ENCODE measurements at places on chromosomes 5 and 9.

- DNase-seq = no peak
Observed at GRCh38 chr5:75509546-75509945, 1.9 kb downstream of the CERT1 start.

GRCh38 chr9:92564982-92565381, 29.2 kb upstream of the ECM2 start:
- DNase-seq = no peak

DNA sequence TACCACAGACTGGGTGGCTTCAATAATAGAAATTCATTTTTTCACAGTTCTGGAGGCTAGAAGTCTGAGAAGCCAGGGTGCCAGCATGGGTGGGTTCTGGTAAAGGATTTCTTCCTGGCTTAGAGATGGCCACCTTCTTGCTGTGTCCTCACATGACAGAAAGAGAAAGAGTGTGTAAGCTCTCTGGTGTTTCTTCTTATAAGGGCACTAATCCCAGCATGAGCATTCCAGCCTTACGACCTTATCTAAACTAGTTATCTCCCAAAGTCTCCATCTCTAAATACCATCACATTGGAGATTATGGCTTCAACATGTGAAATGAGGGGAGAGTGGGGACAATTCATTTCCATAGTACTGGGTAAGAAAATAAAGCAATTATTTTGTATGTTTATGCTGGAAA, 226.5 kb upstream of the TUSC1 start:
- no peak for DNase-seq

GRCh38 chr5:18091142-18091541, 456.9 kb downstream of the TAF11L14 start:
- DNase-seq = no peak

GRCh38 chr9:114220061-114220541, 64.8 kb downstream of the COL27A1 start:
- no peak for DNase-seq

DNA sequence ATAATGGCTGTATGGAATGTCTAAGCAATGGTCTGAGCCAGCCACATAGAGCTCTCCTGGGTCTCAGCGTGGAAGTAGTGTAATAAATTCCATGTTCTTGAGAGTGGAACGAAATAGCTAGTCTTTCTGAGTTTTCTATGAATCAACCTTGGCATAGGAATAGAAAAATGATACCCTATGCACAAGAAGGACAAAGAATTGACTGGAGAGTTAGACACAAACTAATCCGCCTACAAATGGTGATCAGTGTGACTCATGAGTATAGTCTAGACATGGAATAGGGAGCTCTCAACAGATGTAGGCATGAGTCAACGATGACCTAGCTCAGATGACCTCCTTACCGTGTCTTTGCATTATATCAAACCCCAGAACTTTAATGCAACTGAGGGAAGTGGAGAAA, 256.8 kb upstream of the GRIN3A start:
- no peak for DNase-seq

DNA sequence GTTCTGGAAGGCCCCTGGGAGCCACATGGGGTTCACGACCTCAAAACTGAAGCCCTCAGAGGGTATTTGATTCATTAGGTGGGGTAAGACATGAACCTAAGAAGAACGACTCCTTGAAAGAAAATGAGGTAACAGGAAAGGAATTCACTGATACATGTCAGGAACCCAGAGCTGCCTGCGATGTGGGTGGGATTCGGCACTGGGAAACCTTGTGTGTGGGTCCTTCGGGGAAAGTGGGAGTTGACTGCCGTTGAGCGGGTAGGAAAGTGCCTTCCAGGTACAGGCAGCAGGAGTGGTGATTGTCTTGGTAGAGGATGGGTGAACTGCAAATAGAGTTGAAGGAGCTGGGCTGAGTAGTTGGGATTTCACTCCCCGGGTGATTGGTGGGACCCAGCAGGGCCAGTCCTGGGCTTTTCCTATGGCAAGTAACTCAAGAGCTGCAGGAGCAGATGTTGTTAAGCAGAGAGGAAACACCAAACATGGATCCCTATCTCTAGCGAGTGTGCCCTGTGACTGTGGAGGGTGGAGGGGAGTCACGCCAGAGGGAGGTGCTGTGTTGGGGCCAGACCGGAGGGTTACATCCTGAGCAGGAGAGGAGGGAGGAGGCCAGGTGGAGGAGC, 30.8 kb downstream of the ANKRD33B start:
- no peak for DNase-seq

DNA sequence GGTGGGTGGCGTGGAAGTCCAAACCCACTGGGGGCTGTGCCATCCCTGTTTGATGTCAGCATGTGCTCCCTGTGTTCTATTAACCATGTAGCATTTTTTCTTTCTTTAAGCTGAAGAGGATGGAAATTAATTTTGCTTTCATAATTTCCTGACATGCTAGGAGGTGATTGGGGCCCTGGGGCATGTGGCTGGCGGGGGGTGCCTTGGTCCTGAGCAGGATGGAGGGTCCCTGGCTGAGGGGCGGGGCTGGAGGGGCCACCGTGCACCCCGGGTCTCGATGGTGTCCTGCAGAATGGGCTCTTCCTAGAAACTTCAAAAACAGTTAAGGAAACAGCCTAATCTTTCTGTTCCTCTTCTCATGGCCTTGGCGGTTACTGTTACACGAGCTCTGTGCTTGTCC, 69.3 kb upstream of the IRX4 start:
- no peak for DNase-seq

- DNase-seq = no peak
Observed at GRCh38 chr9:69605406-69605805, 66.8 kb downstream of the APBA1 start.

- DNase-seq = peak; percentile 83
Observed at GRCh38 chr5:27494887-27495286, 456.5 kb upstream of the CDH9 start.

GRCh38 chr5:6567835-6568234, 65.0 kb downstream of the NSUN2 start:
- DNase-seq = no peak

GRCh38 chr5:137659209-137659608, 76.7 kb downstream of the KLHL3 start:
- no peak for DNase-seq

- peak; percentile 97 for DNase-seq
Observed at GRCh38 chr5:78699552-78700153, 51.1 kb upstream of the LHFPL2 start.

DNA sequence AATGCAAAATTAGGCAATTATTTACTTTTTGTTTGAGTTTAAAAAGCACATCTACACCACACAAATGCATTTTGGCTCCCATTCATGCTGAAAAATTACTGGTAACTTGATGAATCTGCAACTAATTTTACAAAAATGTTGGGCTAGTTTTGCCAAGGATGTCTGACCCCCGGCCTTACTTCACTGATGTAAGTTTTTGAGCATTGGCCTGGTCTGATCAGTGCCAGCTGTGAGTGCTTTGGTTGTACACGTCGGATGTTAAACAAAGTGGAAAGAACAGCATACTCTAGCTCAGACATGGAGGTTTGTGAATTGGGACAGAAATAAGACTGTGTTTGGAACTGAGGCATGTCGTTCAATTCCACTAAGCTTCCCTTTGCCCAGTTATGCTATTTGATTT, 1044.2 kb downstream of the TLE4 start:
- no peak for DNase-seq

- no peak for DNase-seq
Observed at GRCh38 chr9:374736-375135, 160.1 kb downstream of the DOCK8 start.

DNA sequence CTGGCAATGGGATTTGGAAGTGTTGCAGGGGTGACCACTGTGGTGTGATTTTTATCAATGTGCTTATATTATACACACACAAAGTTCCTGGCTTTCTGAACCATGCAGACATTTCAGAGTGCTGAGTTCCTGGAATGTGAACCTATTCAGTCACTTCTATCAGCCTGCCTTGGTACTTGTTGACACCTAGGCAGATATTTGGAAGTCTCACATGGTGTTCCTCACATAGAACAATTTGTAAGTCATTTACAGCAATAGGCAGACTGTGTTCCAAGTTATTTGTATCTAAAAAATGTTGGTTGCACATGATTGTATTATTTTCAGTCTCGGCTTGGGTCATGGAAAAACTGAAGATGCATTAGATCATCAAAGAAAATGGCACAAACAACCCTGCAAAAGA, 182.2 kb downstream of the SREK1 start:
- no peak for DNase-seq

DNA sequence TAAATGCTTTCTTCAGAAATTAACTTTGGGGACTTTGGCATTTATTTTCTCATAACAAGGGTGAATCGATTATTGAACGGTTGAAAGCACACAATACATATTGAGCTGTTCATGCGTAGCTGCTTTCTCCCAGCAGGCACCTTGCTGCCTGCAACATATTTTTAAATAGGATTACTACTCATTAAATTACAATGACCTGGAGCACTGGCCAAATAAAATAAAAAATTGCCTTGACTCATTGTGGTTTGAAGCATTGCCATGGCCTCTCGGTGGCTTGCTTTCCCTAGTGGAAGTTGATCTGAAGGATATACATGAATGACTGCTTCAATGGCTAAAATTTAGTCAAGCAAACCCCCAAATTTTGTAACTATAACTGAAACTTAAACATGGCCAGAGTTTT, 181.6 kb upstream of the NUDT12 start:
- peak; percentile 96 for DNase-seq

GRCh38 chr5:22352493-22352892, 500.7 kb downstream of the CDH12 start:
- DNase-seq = no peak

- DNase-seq = no peak
Observed at GRCh38 chr5:39331861-39332381, 32.4 kb downstream of the C9 start.

GRCh38 chr9:136846376-136847087, 2.7 kb upstream of the PHPT1 start:
- no peak for DNase-seq

- DNase-seq = no peak
Observed at GRCh38 chr5:132309679-132310078, 15.5 kb downstream of the SLC22A4 start.

GRCh38 chr5:143398451-143399237, 4.8 kb downstream of the NR3C1 start:
- DNase-seq = peak; percentile 19

GRCh38 chr5:33810491-33811120, 81.2 kb downstream of the ADAMTS12 start:
- peak; percentile 60 for DNase-seq

DNA sequence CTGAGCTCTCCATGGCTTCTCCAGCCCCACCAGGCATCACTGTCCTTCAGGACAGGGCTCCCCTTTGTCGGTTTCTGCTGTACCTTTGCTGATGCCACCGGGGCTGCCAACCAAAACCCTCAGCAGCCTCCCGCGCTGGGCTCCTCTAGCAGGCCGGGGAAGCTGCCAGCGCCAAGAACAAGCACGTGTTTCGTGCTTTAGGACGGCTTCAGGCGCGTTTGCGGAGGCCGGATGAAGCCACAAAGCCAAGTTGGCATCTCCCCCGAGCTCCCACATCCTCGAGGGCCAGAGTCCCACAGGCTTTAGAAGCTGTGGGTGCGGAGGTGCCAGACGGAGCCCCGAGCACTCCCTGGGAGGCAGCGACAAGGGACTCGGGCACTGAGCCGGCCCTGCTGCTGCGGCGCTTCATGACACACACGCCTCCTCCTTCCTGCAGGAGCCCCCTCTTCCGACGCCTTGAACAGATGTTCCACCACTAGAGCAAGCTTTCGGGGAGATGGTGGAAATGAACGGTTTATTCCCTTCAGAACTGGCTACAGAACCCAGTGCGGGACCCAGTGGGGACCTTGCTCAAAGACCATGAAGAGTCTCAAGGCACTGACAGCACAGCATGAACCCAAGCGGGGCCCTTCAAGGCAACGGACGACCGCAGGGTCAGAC, 36.7 kb downstream of the SARDH start:
- DNase-seq = no peak

DNA sequence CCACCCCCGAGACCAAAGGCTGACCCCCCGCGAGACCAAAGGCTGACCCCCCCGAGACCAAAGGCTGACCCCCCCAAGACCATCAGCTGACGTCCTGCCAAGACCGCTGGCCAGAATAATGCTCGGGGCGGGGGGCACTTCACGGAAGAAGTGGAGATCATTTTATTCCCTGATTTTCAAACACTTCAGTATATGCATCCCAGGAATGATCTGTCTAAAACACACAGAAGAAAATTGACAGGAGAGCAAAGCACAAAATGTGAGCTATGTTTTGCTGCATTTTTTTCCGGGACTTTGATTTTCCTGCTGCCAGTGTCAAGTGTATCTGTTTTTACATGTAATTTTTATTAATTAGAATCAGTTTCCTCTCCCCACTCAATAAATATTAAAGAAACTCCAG, 67.1 kb downstream of the ADAMTS2 start:
- no peak for DNase-seq

DNA sequence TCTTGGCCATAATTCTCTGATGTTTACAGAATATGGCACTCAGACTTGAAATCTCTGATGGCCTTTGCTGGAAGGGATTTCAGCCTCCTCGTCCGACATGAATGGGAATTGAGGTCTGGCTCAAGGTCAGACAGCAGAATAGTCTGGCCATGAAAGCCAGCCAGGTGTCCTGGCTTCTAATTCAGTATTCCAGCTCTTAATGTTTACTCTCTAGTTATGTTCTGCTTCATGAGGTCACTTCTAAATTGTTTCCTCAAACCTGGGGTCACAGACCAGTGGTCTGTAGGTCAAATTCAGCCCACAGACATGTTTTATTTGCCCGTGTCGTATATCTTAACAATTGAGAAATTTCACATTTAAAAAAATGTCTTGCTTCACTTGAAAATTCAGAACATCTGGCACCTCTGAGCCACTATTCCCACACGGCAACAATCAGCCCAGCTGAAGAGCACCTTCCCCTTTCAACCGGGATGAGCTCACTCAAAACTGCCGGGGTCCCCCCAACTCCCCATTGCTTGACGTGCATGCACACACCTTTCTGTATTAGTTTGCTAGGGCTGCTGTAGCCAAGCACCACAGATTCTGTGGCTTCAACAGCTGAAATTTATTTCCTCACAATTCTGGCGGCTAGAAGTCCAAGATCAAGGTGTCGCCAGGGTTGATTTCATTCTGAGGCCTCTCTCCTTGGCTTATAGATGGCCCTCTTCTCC, 243.5 kb downstream of the ENC1 start:
- DNase-seq = no peak

DNA sequence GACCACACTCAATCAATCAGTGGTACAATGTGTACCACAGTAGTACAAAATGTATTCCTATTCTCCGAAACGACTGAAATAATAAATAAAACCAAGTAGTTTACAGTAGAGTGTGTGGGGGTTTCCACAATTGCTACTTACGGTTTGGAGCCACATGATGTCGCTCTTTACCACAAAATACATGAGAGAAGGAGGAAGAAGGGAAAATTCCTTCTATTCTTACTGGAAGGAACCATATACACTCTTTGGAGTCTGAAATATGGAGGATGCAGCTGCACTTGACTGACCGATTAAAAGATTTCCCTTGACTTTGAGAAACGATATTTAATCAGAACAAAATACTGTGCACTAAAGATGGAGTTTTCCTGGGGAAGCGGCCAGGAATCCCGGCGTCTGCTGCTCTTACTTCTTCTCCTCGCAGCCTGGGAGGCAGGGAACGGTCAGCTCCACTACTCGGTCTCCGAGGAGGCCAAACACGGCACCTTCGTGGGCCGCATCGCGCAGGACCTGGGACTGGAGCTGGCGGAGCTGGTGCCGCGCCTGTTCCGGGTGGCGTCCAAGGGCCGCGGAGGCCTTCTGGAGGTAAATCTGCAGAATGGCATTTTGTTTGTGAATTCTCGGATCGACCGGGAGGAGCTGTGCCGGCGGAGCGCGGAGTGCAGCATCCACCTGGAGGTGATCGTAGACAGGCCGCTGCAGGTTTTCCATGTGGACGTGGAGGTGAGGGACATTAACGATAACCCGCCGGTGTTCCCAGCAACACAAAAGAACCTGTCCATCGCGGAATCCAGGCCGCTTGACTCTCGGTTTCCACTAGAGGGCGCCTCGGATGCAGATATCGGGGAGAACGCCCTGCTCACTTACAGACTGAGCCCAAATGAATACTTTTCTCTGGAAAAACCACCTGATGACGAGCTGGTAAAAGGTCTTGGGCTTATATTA, at the start of gene PCDHA4:
Gene PCDHA4, plus strand, starts transcription at position 235 of the 942 bp plus-strand sequence.
- DNase-seq = peak; percentile 59

All from PC-3 (cell line).